ENCODE measurements at places on chromosomes 5 and 9. TPM values are rescaled to one million over a fixed set of nuclear protein-coding genes. Genes with fewer than 3 reads are reported as not detected.

- DNase-seq = no peak
Measured at GRCh38 chr9:26891726-26892125, 876 bp downstream of the CAAP1 start.

GRCh38 chr9:86637515-86637914 is 283.3 kb upstream of the TUT7 start:
- no peak for DNase-seq

- DNase-seq = no peak
Measured at GRCh38 chr9:113488490-113488889, 25.0 kb downstream of the RGS3 start.

- DNase-seq = peak; percentile 78
Measured at GRCh38 chr9:121267689-121268597, at the start of gene GSN. TSS of gene GSN (plus strand) at chr9:121268162. CDS start at chr9:121301972, 33,810 bp downstream.

The JAKMIP2 gene
- 0.73 TPM for total RNA-seq

The TRIM23 gene
- total RNA-seq = 13.6 TPM

The ACTBL2 gene
- 0.16 TPM for total RNA-seq

All from left lung (tissue), 14 donors.